ENCODE measurements at places on chromosomes 16 and 17.

DNA sequence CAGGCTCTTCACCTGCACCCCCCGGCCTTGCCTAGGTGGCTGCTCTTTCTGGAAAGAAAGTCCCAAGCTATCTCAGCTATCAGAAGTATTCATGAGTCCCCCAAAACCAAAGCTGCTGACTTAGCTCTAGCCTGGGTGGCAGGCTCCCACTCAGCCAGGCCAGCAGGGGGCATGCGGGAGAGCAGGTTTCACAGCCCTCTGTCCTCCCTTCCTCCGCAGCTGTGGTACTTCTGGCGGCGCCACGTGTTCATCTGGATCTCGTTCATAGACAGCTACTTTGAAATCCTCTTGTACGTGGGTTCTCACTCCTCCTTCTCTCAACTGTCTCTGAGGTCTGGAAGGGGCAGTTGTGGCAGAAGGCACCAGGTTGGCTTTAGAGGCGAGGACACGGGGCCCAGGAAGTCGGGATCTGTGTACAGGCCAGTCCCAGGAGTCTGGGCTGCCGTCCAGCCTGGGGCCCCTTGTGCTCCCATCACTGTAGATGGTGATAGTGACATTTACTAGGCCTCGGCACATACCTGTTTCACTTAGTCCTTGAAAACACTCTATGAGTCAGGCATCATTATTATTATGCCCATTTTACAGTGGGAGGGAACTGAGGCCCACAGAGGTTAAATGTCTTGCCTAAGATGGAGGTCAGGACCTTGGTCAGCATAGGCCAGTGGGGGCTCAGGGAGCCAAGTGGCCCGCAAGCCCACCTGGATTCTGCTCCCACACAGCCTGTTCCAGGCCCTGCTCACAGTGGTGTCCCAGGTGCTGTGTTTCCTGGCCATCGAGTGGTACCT, 12.9 kb downstream of the TRPV2 start:
- DNase-seq, result peak; percentile 69

DNA sequence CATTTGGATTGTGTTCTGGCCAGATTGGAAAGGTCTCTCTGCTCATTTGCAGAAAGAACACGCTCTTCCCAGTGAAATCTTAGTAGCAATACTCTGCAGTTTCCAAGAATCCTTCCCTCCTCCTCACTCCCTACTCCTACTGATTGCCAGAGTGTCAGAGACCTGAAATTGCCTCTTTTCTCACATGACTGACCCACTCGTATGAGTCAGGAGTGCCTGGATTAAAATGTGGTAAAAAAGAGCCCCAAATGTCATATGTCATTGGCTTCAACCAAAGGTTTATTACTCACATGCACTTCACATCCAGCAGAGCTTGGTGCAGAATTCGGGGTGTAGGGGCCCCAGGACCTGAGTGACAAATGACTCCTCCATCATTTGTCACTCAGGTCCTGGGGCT, 39.7 kb upstream of the IRX3 start:
- DNase-seq, result no peak

- DNase-seq, result no peak
Measured at GRCh38 chr16:57564571-57565270, 22.3 kb downstream of the ADGRG5 start.

DNA sequence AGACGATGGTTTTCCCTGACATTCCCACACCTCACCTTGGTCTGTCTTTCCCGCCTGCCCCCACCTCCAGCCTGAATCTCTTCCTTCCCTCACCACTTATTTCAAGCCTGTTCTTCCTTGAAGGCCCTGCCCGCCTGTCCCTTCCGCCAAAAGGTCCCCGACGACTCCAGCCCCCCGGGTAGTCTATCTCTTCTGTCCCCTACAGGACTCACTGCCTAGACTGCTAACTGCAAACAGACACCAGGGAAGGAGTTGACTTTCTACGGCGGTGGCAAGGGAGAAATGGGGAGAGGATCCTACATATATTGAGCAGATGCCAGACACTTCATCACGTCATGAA, 53.7 kb downstream of the NT5M start:
- DNase-seq, result no peak

- no peak for DNase-seq
Measured at GRCh38 chr17:76147211-76148014, 6.4 kb upstream of the FOXJ1 start.

DNA sequence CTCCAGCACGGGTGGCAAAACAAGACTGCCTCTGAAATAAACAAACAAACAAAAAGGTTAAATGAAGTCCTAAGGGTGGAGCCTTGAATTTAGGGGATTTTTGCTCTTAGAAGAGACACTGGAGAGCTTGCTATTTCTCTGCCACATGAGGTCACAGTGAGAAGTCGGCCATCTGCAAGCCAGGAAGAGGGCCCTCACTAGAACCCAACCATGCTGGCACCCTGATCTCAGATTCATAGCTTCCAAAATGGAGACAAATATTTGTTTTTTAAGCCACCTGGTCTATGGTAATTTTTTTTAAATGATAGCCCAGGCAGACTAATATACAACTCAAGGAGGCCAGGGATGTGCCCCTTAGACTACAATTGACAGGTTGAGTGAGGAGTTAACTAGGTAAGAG, 255.5 kb downstream of the XYLT1 start:
- no peak for DNase-seq

DNA sequence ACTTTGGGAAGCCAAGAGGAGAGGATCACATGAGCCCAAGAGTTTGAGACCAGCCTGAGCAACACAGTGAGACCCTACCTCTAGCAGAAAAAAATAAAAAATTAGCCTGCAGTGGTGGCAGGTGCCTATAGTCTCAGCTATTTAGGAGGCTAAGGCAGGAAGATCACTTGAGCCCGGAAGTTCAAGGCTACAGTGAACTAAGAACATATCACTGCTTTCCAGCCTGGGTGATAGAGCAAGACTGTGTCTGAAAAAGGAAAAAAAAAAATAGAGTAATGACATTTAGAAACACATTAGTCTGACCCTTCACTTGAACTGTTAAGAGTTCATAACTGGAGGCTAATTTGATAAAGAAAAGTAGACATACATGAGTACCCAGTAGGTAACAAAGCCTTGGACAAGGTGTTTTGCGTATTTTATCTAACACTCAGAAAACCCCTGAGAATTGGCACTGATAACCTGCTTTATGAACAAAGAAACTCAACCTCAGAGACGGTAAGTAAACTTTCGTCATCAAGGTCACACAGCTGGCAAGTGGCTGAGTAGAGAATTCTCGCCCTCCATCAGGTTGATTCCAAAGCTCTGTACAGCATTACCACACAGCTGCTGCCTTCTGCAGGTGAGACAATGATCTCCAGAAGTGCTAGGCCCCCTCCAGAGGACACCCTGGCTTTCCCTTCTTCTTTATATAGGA, 101.1 kb downstream of the SMG6 start:
- DNase-seq, result no peak

DNA sequence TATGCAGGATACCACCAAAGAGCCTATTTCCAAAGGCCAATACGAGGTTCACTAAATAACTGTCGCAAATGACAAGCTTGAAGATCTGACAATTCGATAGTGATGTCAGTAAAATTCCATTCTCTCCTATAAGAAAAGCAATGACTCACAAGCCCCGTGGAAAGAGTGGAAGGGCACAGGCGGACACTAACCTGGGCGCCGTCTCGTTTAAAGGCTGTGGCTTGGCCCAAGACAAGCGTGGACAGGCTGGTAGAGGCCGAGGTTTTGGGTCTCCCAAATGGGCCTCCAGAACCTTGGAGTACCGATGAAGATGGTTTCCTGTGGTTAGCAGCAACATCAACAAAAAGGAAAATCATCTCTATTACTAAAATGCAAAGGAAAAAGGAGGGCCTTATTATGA, 16.5 kb upstream of the SLC38A8 start:
- DNase-seq, result no peak

GRCh38 chr17:73068322-73069153, 23.9 kb downstream of the SLC39A11 start:
- DNase-seq, result peak; percentile 50

- no peak for DNase-seq
Measured at GRCh38 chr17:54237911-54238515, 415.3 kb downstream of the KIF2B start.

- peak; percentile 61 for DNase-seq
Measured at GRCh38 chr17:36722121-36722902, 120.9 kb downstream of the MRM1 start.

GRCh38 chr17:80980397-80981061, 11.1 kb upstream of the CHMP6 start:
- DNase-seq, result no peak

DNA sequence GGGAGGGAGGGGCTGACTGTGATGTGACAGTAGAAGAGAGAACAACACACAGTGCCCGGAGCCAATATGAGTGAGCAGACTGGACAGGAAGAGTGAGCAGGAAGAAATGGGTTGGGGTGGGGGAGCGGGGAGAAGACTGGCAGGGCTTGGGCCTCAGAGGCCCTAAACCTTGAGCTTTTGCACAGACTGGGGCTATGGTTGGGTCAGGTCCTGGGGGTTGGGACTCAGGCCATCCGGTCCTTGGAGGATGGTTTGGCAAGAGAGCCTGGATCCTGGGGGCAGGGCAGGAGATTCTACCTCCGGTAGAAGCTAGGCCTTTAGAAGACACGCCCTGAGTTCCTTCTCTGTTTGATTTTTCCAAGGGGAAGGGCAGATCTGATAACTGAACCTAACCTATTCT, 1.1 kb downstream of the CAMTA2 start:
- no peak for DNase-seq

- no peak for DNase-seq
Measured at GRCh38 chr17:82314012-82314726, 3.2 kb downstream of the CD7 start.

- DNase-seq, result peak; percentile 31
Measured at GRCh38 chr17:76354747-76355310, 1.1 kb upstream of the PRPSAP1 start.

- DNase-seq, result no peak
Measured at GRCh38 chr16:49839017-49839825, 16.7 kb downstream of the ZNF423 start.

- DNase-seq, result peak; percentile 74
Measured at GRCh38 chr16:88315543-88316105, 67.1 kb upstream of the ZNF469 start.

- DNase-seq, result no peak
Measured at GRCh38 chr17:35708149-35708548, 23.3 kb upstream of the RASL10B start.

GRCh38 chr16:84505249-84506187, 1.1 kb upstream of the MEAK7 start:
- no peak for DNase-seq

DNA sequence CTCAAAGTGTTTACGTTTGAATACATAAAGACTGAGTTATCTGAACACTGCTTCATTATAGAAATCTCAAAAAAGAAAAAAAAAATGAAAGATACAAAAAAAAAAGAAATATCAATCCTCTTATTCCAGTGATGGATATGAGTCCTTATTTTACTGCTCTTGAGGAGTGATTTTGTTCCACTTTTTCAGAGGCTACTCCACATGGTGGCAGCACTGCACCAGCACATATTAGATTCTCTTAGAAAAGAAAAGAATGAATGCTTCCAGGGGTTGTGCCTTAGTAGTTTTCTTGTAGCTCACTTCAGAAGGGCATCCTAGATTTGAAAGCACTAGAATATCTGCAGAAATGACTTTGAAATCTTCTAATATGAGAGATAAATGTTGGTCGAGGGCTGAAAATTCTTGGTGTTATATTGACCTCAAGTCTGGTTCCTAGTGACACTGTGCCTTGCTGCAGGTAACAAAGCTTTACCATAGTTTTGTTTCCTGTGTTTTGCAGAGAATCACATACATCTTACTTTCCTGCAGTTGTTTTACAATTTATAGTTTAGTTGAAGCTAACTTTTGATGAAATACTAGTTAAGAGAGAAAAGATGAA, 25.9 kb downstream of the AP2B1 start:
- peak; percentile 23 for DNase-seq

GRCh38 chr16:84570739-84571403, 47.0 kb downstream of the COTL1 start:
- no peak for DNase-seq

- peak; percentile 84 for DNase-seq
Measured at GRCh38 chr17:44221084-44221861, 1.8 kb upstream of the UBTF start.

DNA sequence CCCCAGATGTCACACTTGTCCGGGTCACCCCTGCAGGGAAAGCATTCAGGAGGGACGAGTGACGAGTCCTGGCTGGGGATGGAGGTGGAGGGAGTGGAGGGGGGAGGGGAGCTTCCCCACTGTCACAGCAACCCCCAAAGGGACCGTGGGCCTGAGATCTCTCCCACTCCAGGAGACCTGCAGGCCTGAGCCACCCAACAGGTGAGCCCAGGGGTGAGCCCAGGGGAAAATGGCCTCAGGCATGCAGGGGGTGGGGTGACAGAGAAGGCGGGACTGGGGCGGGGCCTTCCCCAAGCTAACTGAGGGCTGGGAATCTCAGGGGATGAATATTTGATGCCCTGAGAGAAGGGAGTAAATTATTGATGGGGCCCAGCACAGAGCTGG, 2.4 kb downstream of the USH1G start:
- DNase-seq, result no peak

DNA sequence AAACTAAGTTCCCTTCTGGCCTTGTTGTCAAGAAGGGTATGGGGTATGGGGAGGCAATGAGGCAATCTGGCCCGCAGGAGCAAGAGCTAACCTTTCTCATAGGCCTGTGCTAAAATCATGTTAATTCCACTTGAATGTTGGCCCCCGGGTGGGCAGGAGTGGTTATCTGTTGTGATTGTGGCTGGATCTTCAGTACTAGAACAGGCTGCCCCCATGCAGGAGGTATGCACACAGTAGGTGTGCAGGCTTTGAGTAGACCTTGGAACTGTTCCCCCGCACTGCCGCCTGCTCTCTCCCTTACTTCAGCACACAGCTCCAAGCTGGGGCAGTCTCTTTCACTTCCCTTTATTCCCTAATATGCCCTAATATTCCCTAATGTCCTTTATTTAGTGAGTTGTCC, 52.4 kb upstream of the TANGO6 start:
- DNase-seq, result peak; percentile 33

GRCh38 chr16:67786491-67786890, 19.9 kb downstream of the RANBP10 start:
- DNase-seq, result no peak

DNA sequence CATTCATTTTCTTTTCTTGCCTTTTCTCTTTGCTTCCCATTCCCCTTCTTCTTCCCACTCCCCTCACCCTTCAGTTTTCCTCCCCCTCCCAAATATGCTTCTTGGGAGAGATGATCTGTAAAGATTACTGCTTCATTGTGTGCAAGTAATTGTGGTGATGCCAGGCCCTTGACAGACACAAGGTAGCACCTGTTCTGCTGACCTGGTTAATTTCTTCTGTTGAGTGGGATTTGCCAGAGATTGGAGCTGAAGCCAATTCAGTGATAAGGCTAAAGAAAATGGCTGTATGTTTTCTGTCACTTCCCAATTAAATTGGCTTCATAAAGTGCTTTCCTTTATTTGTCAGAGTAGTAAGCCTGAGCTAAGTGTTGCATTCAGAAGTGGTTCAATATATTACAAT, 44.5 kb downstream of the AATF start:
- no peak for DNase-seq

DNA sequence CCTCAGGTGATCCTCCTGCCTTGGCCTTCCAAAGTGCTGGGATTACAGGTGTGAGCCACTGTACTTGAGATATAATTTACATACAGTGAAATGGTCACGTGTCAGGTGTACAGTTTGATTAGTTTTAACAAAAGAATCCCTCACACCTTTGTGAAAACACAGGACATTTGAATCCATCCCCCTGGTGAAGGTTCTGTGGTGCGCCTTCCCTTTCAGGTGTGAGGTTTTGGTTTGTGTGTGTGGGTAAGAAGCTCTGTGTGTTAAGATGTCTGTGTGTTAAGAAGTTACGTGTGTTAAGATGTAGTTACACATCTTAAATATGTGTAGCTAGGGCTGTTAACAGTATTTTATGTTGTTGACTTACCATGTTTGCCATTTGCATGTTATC, 4.4 kb downstream of the SEC14L1 start:
- no peak for DNase-seq

- no peak for DNase-seq
Measured at GRCh38 chr16:85398050-85398451, 215.1 kb upstream of the GSE1 start.
